ENCODE measurements at places on chromosomes 13 and 19.

- ATAC-seq, result no peak
Measured at GRCh38 chr13:112849500-112849899, 119.5 kb upstream of the MCF2L start.

DNA sequence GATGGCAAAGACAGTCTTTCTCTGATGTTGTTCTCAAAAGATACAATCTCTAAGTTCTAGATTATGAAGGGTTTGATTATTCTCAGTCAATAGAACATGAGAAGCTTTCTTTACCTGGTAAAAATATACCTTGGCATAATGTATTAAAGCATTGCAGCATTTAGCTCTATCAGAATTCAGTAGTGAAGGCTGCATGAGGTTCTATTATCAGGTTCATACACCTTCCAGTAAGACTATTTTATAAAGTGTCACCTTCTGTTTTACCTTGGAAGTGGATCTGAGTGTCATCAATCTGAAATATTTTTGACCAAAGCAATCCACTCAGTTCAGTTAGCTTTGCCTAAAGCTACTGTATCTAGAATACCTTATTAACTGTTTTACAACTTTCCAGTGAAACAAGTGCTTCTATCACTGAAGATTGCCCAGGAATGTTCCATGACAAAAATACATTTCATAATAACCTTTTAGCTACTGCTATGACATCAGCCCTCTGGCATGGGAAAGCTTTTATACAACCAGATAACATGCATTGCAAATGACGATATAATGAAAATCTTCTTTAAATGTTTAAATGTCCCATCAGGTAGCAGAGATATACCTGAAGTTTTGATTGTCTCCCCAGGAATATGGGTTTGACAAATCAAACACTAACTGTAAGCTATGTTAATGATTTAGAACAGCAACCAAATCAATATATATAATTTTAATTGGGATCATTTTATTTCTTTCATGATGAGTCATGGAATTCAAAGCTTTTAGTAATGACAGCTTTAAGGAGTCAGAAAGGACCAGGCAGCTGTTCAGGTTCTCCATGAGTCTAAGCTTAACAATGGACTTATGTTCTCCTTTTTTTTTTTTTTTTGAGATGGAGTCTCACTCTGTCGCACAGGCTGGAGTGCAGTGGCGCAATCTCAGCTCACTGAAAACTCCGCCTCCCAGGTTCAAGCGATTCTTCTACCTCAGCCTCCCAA, 72.2 kb downstream of the UFM1 start:
- ATAC-seq, result no peak

DNA sequence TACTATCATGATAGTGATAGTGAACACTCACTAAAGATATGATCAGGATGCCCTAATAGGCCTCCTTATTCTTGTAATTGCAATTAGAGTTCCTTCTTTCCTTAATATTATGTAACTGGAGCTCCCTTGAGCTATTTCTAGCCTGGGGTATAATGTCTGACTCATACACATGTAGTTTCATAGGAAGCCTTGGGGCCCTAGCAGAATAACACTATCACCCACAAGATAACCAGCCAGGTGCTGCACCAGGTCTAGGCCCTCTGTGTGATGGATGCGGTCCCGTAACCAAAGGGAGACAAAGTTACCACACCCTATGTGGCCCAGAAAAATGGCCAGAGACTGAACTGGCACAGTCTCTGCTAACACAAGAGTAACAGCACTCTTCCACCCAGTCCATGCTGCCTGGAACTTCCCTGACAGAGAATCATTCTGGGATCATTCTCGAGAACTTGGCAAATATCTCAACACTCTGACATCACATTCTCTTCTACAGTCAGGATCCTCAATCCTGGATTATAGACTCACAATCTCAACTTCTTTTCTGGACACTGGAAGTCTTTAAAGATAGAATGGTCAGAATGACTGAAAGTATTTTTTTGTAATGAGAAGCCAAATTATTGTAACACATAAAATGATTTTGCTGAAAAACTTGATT, 32.6 kb upstream of the IGFL4 start:
- ATAC-seq, result no peak

- no peak for ATAC-seq
Measured at GRCh38 chr19:36256853-36257519, 42.1 kb downstream of the ZNF146 start.

DNA sequence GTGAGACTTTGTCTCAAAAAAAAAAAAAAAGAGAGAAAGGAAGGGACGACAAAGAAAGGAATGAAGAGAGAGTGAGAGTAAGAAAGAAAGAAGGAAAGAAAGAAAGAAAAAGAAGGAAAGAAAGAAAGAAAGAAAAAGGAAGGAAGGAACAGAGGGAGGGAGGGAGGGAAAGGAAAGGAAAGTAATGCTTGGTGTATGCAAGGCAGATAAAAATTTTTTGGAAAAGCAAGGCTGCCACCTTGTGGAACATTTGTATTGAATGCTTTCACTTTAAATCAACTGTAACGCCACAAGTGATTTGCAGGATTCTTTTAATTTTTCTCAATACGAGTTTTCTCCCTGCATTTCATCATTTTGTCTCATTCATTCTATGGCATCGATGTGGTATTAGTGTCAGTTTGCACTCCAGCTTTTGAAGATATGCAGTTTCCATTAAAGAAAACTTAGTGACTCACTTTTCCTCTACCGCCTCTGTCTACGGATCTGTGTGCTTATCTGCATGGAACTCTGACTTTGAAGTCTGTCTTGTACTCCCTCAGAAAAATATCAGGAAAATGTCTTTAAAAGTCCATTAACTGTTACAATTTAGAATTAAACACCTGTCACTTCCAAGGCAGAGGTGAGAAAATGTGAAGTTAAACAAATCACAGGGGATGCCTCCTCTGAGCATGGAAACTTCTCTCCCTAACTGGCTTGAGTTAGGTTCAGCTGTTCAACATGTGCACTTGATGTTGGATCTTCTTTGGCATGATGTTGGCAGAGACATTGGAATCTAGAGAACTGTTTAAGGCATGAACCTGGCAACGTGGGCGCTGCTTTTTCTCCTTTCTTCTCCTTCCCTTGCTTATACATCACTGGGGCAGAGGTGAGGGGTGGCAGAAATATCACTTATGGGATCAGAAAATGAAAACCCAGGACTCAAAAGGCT, 20.0 kb upstream of the ZDHHC20 start:
- ATAC-seq, result peak; percentile 40

GRCh38 chr19:56141417-56141993, 418 bp downstream of the ZNF444 start:
- no peak for ATAC-seq

DNA sequence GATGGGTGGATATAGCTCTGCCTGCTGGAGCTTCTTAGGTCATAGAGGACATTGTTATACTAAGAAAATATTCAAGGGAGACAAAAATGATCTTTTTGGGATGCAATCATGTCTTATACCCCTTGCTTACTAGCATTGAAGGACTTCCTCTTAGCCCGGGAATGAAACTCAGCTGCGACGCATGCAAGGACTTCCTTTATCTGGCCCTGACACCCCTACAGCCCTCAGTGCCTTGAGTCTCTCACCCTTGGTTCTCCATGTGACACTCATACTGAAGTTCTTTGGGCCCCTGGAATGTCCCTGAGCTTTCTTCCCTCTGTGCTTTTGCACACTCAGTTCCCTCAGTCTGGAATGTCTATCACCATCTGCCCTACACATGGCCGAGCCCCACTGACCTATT, 72.5 kb upstream of the MTIF3 start:
- no peak for ATAC-seq

Data from activated CD4-positive, CD25-positive, alpha-beta regulatory T cell treated with anti-CD3 and anti-CD28 coated beads, Interleukin-2, amount 50 U/mL, for 24 hours (primary cell).